ENCODE measurements at places on chromosomes 16 and 17. TPM values are rescaled to one million over a fixed set of nuclear protein-coding genes. Genes with fewer than 3 reads are reported as not detected.

- DNase-seq: no peak
Observed at GRCh38 chr16:751152-752006, 9.2 kb upstream of the MSLN start.

GRCh38 chr16:17749706-17750105 is 278.9 kb upstream of the XYLT1 start:
- DNase-seq: no peak

The PITPNM3 gene
- total RNA-seq: 0.50 TPM

DNA sequence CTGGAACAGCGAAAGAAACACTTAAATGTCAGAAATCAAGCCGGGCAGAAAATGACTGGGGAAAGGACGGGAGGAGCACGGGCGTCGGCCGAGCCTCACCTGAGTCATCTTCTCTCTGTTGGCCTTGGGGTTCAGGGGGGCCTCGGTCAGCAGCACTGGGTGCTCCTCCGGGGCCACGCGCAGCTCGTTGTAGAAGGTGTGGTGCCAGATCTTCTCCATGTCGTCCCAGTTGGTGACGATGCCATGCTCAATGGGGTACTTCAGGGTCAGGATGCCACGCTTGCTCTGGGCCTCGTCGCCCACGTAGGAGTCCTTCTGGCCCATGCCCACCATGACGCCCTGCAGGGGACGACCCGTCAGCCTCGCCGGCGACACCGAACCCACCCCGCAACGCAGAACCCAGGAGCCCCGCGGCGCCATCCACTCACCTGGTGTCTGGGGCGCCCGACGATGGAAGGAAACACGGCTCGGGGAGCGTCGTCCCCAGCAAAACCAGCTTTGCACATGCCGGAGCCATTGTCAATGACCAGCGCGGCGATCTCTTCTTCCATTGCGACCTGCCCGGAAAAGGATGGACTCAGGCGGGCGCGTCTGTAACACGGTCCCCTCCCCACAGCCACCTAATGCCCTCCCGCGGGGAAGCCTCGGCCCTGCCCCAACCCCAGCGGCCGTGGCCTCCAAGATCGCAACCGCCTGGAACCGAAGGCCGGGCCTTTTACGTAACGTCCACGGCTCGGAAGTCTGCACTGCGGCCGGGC is 616 bp downstream of the ACTG1 start:
- no peak for DNase-seq

DNA sequence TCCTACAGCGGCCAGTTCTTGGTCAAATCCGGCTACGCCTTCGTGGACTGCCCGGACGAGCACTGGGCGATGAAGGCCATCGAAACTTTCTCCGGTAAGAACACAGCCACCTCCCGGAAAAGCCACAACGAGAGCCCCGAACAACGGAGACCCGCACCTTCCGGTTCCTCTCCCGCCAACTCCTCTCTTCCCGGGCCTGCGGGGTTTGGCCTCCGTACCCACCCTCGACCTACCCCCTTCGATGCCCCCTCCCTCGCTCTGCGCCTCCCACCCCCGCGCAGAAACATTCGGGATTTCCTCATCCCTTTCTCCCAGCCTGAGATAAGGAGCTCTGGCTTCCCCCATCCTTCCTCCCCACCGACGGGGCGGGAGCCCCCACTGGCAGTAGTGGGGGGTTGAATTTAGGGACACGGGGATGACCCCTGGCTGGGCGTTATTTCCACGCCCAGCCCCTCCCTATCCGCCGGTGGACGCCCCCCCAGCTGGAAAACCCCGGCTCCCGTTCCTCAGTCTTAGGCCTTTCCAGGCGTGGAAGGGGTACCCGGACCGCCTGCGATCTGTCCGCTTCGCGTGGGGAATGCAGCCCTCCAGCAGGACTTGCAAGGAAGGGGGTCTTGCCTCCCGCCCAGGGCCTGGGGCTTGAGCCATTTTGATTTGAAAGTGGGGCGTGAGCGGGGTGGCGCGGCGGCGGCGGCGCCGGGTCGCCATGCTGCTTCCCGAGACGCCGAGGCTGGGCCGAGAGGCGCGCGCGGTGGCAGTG is 822 bp downstream of the IGF2BP1 start:
- DNase-seq: no peak

The LRRC36 gene
- total RNA-seq: 0.31 TPM

- DNase-seq: no peak
Observed at GRCh38 chr17:82687375-82687861, 11.1 kb downstream of the RAB40B start.

DNA sequence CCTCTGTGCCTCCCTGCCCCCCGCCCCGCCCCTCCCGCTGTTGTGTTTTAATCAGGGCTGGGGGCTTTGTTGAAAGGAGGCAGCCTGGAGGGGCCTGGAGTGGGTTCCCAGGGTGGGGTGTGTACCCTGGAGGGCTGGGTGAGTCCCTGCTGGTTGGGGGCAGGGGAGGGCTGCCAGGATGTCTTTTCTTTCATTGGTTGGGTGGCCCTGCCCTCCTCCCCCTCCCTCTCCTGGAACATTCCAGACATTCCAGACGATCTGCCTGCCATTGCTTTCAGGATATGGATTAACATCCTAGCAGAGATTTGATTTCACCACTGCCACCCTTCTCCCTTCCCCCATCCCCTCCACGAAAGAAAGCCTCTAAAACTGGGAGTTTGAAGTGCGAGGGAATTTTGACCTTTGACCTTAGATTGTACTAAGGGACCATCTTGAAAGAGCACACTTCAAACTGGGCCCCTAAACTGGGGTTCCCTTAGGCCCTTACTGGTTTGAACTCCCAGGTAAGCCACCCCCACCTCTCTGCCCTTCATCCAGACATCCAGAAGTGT is 25.3 kb downstream of the IGF2BP1 start:
- DNase-seq: no peak

GRCh38 chr16:47967374-47967773 is 188.4 kb downstream of the ABCC12 start:
- no peak for DNase-seq

DNA sequence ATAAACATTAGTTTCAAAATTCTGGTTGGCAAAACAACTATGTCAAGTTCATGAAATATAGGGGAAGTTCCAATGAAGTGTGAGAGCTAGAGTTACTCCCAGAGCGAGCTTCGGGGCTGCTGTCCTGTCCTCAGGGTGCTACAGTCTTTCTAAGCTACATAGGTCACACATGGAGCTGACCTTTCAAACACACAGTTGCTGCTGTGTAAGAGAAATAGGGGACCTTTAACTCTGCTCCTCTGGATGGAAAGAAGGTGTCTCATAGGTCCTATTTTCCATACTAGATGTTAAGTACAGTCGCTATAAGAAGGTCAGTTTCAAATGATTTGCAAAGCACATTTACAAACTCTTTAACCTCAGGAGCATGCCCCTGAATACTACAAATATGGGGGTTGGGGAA is 6.3 kb upstream of the AHSP start:
- no peak for DNase-seq

DNA sequence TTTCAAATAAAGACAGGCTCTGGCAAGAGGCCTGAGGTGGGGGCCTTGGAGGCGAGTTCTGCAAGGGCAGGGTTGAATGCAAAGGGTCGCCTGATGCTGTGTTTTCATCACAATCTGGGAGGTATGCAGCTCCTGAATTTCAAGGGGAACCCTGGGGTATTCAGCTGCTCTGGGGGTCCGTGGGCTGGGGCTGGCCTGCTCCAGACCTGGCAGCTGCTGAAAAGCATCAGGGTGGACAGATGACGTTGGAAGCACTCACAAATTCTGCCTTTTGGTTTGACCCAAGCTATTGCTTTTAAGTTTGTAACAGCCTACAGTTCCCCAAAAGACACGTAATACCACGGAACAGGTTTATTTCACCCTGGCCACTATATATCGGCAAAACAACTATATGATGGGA is 1.3 kb downstream of the DNAH17 start:
- DNase-seq: no peak

DNA sequence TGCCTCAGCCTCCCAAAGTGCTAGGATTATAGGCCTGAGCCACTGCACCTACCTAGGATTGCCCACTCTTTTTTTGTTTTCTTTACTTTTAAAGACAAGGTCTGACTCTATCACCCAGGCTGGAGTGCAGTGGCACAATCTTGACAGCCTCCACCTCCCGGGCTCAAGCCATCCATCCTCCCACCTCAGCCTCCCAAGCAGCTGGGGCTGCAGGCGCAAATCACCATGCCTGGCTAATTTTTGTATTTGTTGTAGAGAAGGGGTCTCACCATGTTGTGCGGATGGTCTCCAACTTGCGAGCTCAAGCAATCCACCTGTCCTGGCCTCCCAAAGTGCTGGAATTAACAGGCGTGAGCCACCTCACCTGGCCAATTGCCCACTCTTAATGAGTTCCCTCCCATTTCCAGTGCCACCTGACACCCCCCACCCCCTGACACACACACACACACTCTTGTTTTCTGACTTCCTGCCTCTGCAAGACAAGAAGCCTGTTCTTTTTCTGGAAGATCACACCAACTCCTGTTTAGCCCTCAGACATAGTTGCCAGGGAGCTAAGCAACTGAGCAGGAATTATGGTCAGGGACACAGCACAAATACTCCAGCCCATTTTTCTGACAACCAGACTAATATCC is 2.6 kb downstream of the OVCA2 start:
- DNase-seq: no peak

GRCh38 chr17:73657473-73658116 is 13.3 kb upstream of the SDK2 start:
- DNase-seq: no peak

The KCTD13 gene
- 35.7 TPM for total RNA-seq

- peak; percentile 8 for DNase-seq
Observed at GRCh38 chr17:50396261-50397110, 837 bp downstream of the LRRC59 start.

The APPBP2 gene
- 27.7 TPM for total RNA-seq

- no peak for DNase-seq
Observed at GRCh38 chr17:59418732-59419166, 87.3 kb downstream of the YPEL2 start.

All from CD8-positive, alpha-beta memory T cell (primary cell).